ENCODE measurements at places on chromosomes 1 and 21.
A peak's percentile ranks its signal among the peaks of the same experiment; 100 is the strongest.

DNA sequence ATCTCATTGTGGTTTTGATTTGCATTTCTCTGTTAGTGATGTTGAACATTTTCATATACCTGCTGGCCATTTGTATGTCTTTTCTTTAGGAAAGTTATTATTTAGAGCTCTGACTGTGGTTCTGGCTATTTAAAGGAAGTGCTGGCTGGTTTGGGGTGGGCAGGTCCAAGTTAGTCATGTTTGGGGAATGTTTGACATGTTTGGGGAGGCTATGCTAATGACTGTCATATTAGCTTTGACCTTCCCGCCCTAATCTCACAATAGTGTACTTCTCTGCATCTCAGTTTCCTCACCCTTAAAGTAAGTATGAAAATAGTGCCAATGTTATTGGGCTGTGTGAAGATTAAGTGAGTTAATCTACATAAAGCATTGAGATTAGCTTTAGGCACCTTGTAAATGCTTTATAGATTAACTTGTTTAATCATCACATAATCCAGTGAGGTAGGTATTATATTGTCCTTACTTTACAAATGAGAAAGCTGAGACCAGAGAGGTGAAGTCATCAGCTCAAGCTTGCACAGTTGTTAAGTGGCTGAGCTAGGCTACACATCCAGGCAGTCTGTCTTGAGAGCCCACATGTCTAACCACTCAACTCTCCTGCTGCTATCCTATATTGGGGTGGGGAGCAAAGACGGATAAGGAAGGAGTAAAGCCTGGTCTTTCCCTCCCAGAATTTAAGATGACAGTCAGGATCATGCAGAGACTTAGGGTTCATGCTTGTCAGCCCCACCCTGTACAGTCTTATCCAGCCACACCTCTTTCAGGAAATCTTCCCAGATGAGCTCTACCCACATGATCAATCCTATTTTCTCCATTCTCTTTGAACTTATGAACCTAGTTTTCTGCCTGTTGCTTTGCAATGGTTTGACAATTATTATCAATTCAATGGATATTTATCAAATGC is 22.8 kb upstream of the CRNN start:
- DNase-seq, result no peak

- DNase-seq, result no peak
These were observed 39.4 kb upstream of the FAM131C start for GRCh38 chr1:16112596-16113555.

DNA sequence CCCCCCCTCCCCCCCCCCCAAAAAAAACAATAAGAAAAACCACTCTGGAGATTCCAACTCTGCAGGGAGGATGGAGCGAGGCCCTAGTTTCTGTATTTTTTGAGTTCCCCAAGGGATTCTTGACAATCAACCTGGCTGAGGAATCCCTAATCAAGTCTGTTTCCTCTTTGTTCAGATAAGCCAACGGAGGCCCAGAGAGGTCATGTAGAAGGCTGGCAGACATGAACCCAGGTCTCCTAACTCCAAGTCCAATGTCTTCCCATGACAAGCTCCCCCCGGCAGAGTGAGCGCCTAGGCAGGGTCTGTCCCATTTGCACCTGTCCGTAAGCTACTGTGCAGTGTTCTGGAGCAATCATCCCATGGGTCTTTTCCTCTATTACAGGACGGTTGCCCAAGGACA is 39.5 kb downstream of the LRRC71 start:
- DNase-seq, result no peak

DNA sequence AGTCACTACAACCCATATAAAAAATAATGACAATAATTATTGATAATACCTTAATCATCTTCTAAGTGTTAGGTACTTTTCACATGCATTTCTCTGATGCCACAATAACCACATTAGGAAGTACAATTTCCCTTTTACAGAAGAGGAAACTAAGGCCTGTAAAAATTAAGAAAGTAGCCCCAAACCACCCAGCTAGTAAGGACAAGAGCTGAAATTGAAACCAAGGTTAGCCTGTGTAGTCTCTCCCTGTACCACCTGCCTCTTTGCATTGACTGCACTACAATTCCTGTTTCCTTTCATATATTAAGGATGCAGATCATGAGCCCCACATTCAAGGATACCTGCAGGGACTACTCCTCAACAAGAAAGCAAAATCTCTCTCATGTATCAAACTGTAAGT is 288.8 kb downstream of the GPATCH2 start:
- DNase-seq, result no peak

DNA sequence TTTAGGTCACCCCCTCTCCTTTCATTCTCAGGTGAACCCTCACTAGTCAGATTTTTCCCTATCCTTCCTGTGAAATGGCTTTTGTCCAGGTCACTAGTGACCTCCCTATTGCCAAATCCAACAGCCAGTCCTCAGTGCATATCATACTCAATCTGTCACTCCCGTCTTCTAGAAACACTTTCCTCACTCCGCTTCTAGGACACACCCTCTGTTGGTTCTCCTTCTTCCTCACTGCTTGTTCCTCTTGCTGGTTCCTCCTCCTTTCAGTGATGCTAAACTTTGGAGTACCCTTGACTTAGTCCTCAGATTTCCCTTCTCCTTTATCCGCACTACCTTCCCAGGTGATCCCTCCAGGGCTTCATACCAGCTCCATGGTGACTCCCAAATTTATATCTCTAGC is 94.3 kb downstream of the RNF220 start:
- no peak for DNase-seq

DNA sequence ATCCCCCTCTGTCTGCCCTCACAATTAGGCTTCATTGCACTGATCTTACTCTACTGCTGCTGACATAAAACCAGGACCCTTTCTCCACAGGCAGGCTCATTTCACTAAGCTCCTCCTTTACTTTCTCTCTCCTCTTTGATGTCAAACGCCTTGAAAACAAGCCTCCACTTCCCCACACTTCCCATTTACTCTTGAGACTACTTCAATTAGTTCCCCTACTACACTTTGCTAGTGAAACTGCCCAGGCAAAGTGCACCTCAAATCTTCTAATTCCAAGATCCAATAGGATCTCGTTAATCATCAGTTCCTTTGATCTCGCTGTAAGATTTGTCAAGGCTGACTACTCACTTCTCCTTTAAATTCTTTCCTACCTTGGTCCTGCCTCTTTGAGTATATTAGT is 5.9 kb upstream of the CDC20 start:
- no peak for DNase-seq

GRCh38 chr1:9069326-9070100 is at the start of gene SLC2A5:
TSS of gene SLC2A5 (minus strand) at chr1:9069635. CDS start at chr1:9069536, 99 bp downstream.
- DNase-seq, result peak; percentile 44

DNA sequence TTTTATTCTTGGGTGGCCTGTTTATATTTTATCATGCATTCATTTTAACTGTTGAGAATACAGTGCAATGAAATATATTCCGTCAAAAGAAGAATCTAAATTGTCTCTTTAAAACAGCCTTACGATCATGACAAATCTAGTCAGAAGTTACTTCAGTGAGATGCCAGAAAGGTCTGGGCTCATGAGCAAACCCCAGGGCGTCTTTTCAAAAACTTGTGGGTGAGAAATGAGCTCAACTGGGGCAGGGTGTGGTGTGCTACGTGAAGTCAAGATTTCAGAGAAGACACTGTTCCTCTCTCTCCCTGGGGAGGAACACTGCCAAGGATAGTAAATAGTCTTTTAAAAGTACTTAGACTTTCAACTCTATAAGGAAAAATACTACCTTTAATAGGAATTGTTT is 13.4 kb upstream of the UAP1 start:
- DNase-seq, result no peak

DNA sequence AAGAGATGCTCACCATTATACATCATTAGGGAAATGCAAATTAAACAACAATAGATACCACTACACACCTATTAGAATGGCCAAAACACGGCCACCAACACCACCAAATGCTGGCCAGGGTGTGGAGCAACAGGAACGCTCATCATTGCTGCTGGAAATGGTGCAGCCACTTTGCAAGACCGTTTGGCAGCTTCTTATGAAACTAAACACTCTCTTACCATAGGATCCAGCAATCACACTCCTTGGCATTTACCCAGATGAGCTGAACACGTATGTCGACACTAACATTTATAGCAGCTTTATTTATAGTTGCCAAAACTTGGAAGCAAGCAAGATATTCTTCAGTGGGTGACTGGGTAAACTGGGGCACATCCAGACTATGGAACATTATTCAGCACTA is 28.9 kb upstream of the ADARB1 start:
- DNase-seq, result no peak

DNA sequence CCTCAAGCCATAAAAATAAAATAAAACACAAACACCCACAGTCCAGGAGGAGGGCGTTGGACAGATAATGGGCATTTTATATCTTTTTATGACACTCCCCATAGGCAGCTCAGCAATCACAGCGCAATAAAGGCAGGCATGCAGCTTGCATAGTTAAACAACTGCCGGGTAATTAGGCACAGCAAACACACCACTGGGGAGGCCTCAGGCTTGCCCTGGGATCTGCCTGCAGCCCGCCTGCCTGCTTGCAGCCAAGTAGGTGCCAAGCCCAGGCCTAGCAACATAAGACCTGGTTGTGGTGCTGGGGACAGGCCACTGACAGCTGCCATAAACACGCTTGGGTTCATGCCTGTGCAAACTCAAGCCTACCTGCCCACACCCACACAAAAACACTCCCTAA is 54.2 kb downstream of the DMAP1 start:
- no peak for DNase-seq

GRCh38 chr1:3066826-3067225 is 2.2 kb upstream of the PRDM16 start:
- DNase-seq, result no peak

- DNase-seq, result no peak
These were observed 295.6 kb upstream of the RRP15 start for GRCh38 chr1:217989510-217989909.

GRCh38 chr1:74937176-74937575 is 197.0 kb upstream of the LHX8 start:
- no peak for DNase-seq

DNA sequence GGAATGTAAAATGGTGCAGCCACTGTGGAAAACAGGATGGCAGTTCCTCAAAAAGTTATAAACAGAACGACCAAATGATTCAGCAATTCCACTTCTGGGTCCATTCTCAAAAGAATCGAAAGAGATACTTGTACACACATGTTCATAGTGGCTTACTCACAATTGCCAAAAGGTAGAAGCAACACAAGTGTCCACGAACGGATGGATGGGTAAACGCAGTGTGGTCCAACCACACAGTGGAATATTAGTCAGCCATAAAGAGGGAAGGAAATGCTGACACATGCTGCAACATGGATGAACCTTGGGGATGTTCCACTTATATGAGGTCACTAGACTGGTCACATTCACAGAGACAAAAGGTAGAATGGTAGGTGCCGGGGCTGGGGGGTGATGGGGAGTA is 5.3 kb downstream of the KRTAP10-1 start:
- DNase-seq, result no peak

DNA sequence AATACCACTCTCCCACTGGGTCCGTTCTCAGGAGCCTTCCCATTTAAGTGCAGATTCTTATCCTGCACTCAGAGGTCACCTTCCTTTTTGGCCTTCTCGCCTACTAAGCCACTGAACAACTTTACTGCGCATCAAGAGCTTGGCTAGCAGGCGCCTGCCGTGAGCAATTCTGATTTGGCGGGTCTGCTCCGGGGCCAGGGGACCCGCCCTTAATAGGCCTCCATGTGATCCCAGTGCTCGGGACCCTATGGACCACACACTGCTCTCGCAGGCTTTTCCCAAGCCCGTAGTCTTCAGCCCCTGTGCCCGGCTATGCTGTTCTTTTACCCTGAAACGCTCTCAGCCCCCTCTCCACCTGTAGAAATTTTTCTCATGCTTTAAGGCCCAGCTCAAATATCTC is 45.1 kb downstream of the BCL9 start:
- DNase-seq, result no peak

DNA sequence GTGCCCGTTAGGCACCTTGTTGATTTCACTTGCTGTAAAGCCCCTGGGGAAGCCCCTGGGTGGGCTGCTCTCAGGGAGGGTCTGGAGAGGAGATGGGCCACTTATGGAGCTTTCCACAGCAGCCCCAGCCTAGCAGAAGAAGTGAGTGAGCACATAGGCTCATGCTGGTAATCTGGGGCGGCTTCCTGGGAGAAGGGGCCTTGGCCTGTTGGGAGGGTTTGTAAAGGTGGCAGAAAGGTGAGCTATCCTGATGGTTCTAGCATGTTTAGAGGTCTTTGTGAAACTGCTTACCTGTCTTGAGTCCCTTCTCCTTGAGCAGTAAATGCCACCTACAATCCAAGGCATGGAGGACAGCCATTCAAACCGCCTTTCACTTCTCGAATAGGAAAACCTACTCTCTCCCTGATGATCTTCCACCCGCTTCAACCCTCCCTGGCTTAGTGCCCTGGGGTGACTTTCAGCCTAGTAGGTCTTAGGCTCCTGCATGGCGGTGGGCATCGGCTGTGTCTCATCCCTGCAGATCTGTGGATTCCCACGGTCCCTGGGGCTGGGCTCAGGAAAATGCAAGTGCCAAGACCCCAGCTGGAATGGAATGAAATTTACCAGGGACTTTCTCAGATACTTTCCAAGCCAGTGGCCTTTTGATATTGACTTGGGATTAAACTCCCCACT is 87.6 kb upstream of the SELENON start:
- DNase-seq, result no peak

GRCh38 chr21:18104802-18105201 is 139.8 kb upstream of the CHODL start:
- no peak for DNase-seq

GRCh38 chr1:85308833-85309350 is 32.5 kb upstream of the BCL10 start:
- DNase-seq, result no peak

Measured in WERI-Rb-1 (cell line).